ENCODE measurements at places on chromosomes 1 and 21.
A peak's percentile ranks its signal among the peaks of the same experiment; 100 is the strongest.

DNA sequence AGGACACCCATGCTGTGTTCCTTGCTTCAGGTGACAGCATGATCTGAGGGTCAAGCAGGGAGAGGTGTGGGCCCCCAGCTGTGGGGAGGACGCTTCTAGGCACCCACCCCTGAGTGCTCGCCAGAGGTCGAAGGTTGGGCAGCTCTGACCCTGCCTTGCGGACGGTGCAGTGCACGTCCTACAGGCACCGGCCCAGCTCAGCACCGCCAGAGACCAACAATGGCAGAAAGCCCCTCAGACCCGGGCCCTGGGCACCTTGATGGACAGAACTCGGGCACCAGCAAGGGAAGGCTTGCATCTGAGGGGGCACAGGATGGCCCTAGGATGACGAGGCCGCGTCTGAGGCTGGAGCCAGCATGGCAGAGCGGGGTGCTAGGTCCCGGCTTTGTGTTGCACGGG lies 24.7 kb downstream of the NADK start:
- peak; percentile 16 for DNase-seq

DNA sequence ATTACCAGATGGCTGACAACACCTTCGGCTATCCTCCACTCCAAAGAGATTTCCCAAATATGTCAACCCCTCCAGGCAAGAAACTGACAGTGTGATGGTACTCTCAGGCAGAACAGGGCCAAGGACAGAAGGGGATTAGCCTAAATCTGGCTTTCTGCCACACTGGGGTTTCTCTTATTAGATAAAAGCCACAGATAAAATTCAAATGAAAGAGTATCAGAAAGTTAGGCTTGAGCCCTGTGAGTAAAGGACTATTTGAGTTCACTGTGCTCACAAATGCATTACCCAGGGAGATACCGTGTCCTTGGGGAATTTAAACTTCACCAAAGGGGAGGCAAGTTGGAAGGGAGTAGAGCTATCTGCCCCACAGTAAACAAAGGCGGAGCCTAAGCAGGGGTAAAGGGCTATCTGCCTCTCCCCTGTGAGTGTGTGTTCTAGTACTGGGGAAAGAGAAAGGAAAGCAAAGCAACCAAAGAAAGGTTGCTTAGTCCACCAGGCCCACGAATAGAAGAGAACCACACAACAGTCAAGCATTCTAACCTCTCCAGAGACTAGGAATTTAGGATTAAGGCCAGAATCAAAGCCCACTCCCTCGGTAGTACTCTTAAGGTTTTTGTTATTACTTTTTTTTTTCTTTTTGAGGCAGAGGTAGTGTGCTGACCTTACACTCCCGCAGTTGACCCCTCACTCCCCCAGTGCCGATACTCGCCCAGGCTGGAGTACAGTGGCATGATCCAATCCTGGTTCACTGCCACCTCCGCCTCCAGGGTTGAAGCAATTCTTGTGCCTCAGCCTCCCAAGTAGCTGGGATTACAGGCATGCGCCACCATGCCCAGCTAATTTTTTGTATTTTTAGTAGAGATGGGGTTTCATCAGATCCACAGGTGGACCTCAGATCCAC lies 12.7 kb downstream of the TPM3 start:
- DNase-seq: no peak

DNA sequence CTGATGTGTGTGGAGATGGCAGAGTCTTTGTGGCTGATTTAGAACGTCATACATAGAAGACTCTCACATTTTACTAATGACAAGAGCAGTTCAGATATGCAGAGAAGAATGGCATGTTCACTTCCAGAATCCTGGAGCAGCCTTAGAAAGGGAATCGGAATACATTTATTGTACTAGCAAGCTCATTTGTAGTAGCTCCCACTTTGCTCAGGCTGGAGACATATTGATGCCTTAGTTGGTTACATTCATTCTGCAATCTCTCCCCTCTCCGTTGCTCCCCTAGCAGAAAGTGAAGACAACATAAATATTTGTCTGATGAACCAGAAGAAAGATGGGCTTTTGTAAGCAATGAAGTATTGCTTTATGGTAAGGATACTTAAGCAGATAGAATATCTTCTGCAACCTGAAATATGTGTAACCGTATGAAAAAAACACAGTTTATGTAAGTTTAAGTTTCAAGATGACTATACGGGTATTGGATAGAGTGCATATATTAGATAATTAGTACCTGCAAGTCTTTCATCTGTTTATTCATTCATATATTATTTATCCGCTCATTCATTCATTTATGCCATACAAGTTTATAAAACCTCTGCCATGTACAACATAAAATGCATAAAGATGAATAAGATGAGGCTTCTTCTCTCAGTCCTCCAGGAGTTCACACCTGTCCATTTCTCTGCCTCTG lies 135.7 kb downstream of the CNIH3 start:
- DNase-seq: no peak

DNA sequence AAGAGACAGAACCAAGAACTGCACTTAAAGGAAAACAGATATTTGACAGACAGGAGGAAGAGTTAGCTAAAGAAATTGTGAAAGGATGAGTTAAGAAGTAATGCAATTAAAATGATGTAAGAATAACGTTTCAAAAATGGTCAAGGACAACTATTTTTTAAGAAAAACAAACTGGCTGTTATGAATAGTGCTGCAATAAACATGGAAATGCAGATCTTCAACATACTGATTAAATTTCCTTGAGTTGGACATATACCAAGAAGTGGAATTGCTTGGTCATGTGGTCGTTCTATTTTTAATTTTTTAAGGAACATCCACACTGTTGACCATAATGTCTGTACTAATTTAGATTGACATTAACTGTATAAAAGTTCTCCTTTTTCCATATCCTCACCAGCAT lies 23.1 kb upstream of the PHTF1 start:
- DNase-seq: no peak

DNA sequence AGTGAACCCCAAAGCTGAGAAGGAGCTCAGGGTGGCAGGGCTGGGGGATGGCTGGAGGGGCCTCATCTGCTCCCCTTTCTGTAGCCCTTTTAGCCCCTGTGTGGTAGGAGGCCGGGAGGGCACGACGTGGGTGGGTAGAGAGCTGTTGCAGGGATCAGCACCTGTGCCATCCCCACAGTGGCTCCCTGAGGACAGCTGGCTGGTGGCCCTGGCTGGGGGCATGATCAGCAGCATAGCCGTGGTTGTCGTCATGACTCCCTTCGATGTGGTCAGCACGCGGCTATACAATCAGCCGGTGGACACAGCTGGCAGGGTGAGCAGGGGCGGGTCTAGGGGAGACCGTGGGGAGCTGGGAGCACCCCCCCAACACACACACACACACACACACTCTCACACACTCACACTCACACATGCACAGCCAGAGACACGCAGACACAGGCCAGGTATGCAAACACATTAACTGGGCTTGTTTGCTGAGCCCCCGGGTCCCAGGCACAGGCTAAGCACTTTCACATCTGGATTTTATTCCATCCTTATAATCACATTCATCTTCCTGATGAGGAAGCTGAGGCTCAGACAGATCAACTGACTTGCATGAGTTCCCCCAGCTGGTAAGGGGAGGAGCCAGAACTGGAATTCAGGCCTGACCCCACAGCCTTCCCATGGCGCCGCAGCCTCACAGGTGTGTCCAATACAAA lies 2.5 kb downstream of the SLC25A34 start:
- no peak for DNase-seq

- DNase-seq: no peak
These were observed 94.0 kb downstream of the ST6GALNAC5 start for GRCh38 chr1:76961181-76961819.

- no peak for DNase-seq
These were observed 12.8 kb upstream of the CDC42 start for GRCh38 chr1:22039594-22040285.

GRCh38 chr21:25107708-25108107 lies 499.6 kb downstream of the MRPL39 start:
- no peak for DNase-seq

- no peak for DNase-seq
These were observed 4.4 kb downstream of the SNAP47 start for GRCh38 chr1:227739636-227740035.

- no peak for DNase-seq
These were observed 50.9 kb upstream of the NR5A2 start for GRCh38 chr1:199976496-199977144.

DNA sequence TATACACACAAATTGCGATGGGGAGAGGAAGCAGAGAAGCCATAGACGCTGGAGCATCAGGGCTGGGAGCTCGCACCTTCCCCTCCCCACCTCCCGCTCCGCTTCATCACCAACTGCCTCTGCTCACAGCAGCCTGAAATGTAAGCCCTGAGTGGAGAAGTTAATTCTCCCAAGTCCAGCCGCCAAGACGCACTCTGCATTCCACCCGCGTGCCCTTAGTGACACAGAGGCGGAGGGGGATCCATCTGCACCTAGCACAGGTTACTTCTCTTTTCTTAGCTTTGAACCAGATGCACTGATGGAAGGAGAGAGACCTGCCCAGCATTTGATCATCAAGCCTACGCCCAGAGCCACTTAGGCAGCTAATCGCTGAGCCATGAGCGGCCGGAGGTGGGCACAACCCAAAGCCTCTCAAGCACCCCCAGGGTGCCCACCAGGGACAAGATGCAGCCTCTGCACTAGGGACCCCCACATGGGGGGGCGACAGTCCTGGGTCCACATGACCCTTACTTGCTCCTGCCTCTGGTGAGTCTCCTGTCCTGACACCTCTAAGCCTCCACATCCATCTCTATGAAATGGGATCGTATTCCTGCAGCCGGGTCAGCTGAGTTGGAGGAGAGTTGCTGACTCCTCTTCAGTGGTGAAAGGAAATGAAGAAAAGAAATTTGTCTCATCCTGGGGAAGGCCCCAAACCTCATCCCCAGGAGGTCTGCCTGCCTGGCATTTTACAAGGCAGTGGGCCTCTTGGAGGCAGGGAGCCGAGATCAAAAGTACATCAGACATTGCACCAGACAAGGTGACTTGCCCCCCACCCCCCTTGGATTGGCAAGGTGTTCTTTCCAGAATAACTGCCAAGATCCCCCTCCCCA lies 316.2 kb downstream of the MATN1 start:
- no peak for DNase-seq

DNA sequence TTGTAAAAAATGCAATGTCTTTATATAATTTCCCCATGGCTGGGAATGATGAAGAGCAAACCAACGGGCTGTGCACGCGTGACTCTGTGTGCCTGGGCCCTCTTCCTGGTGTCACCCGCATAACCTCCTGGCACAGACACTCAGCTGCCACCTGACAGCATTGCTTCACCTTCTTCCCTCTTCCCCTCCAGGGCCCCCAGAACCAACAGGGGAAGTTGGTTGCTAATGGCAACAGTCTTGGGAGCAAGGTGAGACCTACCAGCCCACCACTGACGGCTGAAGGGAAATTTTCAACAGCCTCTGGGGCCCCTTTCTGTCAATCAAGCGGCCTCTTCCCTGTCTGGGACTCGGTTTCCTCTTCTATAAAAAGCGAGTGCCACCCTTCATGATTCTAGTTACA lies 33.2 kb downstream of the SSBP3 start:
- no peak for DNase-seq

DNA sequence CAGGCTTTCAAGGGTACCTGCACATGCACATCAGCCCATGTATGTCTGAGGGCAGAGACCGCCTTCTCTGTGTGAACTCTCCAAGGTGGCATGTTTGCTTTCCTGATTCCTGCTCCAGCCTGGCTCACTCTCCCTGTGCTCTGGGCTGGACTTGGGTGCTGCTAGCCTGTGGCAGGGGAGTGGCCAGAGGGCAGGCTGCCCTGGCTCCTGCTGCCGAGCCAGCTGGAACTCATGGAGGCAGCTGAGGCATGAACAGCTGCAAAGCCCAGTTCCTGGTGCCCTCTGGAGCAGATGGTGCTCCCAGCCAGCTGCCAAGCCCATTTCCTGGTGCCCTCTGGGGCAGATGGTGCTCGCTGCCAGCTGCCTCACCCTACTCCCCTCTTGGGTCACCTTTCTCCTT lies 7.6 kb downstream of the UBL4B start:
- no peak for DNase-seq

DNA sequence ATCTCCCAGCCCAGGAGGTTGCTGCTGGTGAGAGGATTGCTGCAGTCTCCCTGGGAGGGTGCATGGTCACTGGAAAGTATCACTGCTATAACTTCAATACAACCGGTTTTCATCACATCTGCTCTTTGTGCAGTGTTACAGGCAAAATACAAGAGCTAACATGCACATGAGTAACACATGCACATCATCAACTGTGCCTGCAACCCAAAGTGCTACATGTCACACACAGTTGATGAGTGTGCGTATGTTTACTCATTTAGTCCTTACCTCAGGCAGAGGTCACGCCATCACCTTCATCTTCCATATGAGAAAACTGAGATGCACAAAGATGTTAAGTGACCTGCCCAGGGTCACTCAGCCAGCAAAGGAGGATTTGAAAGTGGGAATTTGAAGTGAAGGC lies 277.7 kb downstream of the FAM72C start:
- DNase-seq: no peak

- DNase-seq: no peak
These were observed 12.0 kb downstream of the F11R start for GRCh38 chr1:161008869-161009510.

DNA sequence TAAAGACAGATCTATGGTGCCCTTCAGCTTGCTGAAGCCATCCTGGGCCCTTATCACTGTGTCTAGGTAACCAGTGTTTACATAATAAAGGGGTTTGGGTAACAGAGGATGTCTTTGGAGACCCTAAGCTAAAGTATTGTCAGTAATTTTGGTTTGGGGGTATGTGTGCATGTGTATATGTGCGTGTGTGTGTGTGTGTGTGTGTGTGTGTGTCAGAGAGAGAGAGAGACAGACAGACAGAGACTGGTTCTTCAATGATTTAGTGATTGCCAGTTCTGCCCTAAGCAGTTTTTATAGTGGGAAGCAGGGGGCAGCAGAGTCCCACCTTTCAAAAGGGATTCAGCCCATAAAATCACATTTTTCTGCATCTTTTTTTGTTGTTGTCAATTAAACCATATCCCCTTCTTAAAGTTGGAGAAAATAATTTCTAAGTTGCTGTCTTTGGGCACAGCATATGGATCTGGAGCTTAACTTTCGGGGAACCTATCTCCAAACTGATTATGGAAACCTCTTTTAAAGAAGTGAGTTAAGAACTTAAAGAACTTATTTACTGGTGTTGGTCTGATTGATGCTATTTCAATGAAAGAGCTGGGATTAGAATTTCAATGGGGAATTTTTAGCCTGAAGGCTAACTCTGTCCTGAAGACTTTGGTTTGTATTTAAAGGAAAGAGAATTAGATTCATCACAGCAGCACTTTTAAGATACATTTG lies 51.1 kb downstream of the ZNF326 start:
- no peak for DNase-seq

DNA sequence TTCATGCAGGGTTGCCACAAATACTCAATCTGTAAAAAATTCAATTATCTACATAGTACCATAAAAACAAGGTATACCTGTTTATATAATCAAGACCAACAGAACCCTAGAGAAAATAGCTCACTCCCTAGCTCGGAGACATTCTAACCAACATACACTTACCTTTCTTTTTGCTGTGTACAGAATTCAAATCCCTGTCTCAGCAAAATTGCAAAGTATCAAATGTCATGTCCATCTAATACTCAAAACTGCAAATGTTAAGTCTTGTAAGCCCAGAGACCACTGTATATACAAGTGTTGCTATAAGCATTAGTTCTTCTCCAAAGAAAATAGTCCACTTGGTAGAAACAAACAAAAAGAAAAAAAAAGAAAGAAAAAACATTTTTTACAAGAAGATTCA lies 16.2 kb upstream of the SELE start:
- no peak for DNase-seq
